ENCODE measurements at places on chromosomes 3 and 15.

DNA sequence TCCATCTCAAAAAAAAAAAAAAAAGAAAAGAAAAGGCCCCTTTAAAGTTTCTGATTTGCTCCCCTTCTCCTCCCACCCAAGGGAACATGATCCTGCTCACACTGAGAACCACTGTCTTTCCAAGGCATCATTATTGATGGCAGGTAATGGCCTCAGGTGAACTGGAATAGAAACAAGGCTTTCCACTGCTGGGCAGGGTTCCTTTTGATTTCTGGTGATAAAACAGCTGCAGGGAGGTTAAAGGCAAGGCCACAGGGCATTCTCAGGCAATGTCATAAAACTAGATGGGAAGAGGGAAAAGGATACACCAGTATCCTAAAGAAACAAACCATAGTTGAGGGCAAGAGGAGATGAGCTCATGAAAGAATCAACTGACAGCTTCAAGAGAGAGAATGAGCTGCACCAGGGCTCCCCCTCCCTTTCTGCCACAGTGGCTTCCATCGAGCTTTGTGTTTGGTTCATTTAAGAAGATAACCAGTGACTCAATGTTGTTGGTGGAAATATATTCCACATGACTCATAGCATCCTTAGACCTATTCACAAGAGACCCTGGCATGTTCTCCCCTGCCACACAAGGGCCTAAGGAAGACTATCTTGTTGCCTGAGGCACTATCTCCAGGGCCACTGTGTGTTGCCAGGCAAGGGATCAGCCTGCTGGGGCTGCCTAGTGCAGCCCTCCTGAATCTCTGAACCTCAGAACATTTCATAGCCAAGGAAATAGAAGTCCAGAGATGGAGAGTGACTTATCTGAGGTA lies 86.4 kb downstream of the WDR76 start:
- H3K27me3 ChIP-seq, result peaks cover 4% of the 10 kb centered on the region
- H3K4me1 ChIP-seq, result no peaks in the 10 kb centered on the region
- DNase-seq, result no peak
- no peak overlapping the region for H3K27ac ChIP-seq
- no peaks in the 10 kb centered on the region for H3K36me3 ChIP-seq

DNA sequence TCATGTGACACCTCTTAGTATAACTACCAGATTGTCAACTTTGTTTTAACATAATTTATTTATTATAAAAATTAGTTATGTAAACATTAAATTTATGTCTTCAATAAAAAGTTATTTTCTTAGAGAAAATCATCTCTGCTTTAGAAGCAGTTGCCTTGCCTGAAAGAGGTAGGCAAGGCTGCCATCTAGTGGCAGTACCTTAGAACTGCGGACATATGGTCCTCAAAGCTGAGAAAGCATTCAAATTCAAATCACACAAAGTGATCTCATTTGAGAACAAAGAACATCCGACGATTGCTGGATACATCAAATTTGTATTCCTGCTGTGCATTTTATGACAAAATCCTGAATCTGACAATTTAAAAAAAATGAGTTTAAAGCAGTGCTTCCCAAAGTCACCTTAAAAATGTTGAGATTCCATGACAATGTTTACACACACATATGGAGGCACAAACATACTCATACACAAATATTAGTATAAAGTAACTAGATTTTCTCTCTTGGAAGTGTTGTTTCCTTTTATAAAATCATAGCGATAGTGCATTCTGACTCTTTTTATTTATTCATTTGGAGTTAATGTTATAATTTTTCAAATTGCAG lies 617.4 kb downstream of the CADM2 start:
- H3K4me1 ChIP-seq, result no peaks in the 10 kb centered on the region
- H3K36me3 ChIP-seq, result no peaks in the 10 kb centered on the region

DNA sequence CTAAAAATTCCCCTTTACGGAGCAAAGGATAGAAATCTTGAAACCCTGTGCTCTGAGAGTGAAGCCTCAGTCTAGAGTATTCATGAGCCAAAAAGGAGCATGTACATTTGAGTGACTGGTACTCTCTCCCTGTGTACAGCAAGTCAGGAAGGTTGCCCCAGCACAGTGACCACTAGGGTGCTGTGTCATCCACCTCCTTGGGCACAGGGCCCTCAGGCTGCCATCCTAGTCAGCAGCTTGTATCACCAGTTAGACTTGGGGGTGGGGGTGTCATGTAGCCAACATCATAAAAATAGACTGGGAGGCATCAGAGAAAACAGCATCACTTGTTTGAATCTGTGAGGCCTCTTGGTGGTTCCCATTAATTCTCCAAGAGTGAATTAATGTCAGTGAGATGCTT lies 12.0 kb downstream of the NME9 start:
- H3K4me3 ChIP-seq, result no peak overlapping the region
- no peaks in the 10 kb centered on the region for H3K36me3 ChIP-seq
- no peak for DNase-seq
- no peak overlapping the region for H3K27ac ChIP-seq
- peaks cover 1% of the 10 kb centered on the region for H3K27me3 ChIP-seq

- no peaks in the 10 kb centered on the region for H3K27me3 ChIP-seq
- DNase-seq, result no peak
- H3K36me3 ChIP-seq, result peaks cover 8% of the 10 kb centered on the region
Measured at GRCh38 chr3:37997342-37997741, 6.8 kb downstream of the VILL start.

DNA sequence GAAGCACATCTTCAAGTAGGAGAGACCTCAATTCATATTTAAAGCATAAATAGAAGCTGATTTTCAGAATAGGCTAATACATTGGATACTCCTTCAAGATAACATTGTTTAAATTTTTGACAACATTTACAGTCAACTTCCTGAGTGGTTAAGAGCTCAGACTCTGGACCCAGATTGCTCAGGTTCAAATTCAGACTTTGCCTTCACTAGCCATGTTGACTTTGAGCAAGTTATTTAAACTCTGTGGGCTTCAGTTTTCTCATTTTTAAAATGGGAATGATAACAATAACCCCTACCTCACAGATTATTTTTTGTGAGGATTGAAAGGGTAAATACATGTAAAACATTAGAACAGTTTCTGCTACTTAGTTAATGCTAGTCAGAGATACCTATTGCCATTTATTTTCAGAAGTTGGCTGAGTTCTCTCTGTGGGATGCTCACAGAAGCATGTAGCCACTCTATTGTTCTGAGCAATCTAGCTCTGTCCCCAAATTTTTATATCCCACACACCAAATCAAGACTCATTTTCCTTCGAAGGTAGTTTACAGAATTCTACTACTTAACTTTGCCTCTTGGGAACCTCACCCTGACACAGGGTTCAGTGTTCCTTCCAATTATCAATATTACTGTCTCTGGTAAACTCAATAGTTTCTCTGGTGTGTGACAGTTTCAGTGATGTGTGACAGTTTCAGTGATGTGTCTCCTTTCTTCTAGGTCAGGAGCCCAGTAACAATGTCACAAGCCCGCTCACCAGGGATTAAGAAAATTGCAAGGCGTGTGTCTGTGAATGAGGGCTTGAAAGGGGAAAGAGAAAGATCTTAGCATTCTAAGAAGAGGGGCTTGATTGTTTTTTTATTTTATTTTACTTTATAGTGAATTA lies 79.4 kb upstream of the OSTN start:
- no peak for DNase-seq
- no peak overlapping the region for H3K27ac ChIP-seq
- H3K4me3 ChIP-seq, result no peak overlapping the region

DNA sequence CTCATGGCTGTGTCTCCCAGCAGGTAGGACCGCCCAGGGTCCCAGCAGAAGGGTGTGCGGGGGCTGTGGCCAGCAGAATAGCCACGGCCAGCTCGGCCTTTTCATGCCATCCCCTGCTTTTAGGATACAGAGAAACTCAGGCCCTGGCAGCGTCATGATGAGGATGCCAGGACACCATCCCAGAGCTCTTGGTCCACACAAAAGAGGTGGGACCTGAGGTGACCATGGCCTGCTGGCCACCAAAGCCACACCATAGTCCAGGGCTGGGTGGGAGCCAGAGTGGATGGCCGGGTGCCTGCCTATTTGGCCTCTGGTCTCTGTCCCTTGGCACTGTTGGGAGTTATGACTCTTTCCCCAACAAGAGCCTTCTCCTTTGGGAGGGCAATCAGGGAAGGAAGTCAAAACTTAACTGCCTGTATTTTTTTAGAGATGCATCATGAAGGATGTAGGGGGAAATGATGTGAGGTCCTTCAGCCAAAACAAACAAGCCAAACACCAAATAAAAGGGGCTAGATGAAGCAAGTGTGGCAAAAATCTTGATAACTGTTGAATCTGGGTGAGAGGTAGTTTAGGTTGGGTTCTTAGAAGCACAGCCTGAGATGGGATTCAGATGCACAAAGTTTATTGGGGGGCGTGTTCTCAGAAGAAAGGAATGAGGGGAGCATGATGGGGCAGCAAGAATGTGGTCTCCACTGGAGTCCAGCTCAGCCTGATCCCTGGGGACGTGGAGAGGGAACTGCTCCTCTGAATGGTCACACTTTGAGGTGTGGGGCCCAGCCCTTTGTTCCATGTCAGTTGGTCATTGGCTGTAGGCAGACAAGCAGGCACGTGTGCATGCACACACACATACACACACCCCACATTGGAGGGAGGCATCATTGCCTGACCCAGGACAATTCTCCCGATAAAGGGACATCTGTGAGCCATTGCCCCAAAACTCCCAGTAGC lies 33.2 kb downstream of the SMAD6 start:
- no peak overlapping the region for H3K4me3 ChIP-seq
- H3K27ac ChIP-seq, result no peak overlapping the region
- H3K4me1 ChIP-seq, result no peaks in the 10 kb centered on the region
- DNase-seq, result no peak
- peaks cover 1% of the 10 kb centered on the region for H3K27me3 ChIP-seq
- no peaks in the 10 kb centered on the region for H3K36me3 ChIP-seq

- no peak overlapping the region for H3K4me3 ChIP-seq
- H3K27ac ChIP-seq, result no peak overlapping the region
- H3K4me1 ChIP-seq, result peaks cover 26% of the 10 kb centered on the region
- DNase-seq, result no peak
- H3K27me3 ChIP-seq, result no peaks in the 10 kb centered on the region
- no peaks in the 10 kb centered on the region for H3K36me3 ChIP-seq
Measured at GRCh38 chr15:63987796-63988378, 58.4 kb downstream of the DAPK2 start.

DNA sequence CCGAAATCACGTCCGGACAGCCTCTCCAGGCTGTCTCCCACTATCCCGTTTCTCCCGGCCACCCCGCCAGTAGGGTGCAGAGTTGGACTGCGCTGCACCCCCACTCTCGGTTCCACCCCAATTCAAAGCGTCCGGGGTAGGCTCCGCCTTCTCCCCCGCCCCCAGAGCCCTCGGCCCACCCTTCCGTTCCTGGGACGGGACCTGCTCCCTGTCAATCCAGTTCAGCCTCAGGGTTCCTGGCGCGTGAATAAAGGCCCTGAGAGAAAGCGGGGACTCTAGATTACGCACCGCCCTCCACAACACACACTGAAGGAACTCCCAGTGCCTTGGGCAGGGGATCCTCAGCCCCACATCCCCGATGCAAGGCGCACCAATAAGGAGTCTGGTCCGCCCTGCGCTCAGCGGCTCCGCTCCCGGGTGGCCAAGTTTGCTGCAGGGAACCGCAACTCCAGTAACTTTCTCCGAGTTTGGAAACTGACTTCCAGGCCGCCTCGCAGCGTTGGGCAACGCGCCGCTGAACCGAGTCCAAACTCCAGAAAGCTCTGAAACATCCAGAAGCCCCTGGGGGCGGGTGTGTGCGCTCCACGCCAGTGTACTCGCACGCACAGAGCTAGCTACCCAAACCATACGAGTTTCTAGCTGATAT lies 1.9 kb downstream of the ADAMTS9 start:
- no peak overlapping the region for H3K27ac ChIP-seq
- peaks cover 9% of the 10 kb centered on the region for H3K4me1 ChIP-seq
- peaks cover 69% of the 10 kb centered on the region for H3K27me3 ChIP-seq
- H3K4me3 ChIP-seq, result no peak overlapping the region
- H3K36me3 ChIP-seq, result no peaks in the 10 kb centered on the region

- no peaks in the 10 kb centered on the region for H3K4me1 ChIP-seq
- no peaks in the 10 kb centered on the region for H3K27me3 ChIP-seq
- H3K4me3 ChIP-seq, result no peak overlapping the region
- H3K27ac ChIP-seq, result no peak overlapping the region
- no peaks in the 10 kb centered on the region for H3K36me3 ChIP-seq
Measured at GRCh38 chr15:49492151-49492550, 69.1 kb downstream of the FGF7 start.

DNA sequence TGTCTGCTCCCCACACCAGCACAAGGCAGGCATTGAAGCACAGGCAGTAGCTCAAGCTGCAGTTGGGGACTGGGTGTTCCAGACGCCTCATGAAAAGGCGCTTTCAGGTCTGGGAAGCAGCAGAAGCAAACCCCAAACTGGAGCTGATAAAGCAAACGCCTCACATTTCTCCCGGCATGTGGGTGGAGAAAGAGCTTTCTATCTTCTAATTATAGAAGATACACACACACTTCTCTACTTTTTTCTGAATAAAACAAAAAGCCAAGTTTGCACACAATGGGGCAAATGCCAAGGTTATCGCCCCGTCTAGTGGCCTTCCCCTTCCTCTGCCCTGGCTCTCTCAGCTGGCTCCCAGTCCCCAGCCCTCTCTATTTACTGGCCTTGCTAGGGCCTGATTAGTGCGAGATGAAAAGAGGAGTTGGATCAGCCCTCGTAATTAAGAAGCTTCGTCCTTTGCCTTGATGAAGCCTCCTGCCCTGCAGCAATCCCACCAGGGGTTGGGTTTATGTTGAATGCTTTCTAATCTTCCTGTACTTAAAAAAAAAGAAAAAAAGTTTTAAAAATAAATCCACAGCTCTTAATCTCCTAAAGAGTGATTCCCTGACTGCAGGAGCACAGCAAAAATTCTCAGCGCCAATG lies 120.2 kb downstream of the MEGF11 start:
- H3K36me3 ChIP-seq, result no peaks in the 10 kb centered on the region
- H3K4me1 ChIP-seq, result peaks cover 8% of the 10 kb centered on the region
- peaks cover 1% of the 10 kb centered on the region for H3K27me3 ChIP-seq
- H3K4me3 ChIP-seq, result no peak overlapping the region
- no peak for DNase-seq

GRCh38 chr3:46416811-46417510 lies 9.9 kb downstream of the CCRL2 start:
- peaks cover 21% of the 10 kb centered on the region for H3K4me1 ChIP-seq
- H3K4me3 ChIP-seq, result no peak overlapping the region
- no peak overlapping the region for H3K27ac ChIP-seq
- no peak for DNase-seq

- peaks cover 2% of the 10 kb centered on the region for H3K27me3 ChIP-seq
- H3K36me3 ChIP-seq, result no peaks in the 10 kb centered on the region
- H3K27ac ChIP-seq, result no peak overlapping the region
- H3K4me1 ChIP-seq, result peaks cover 7% of the 10 kb centered on the region
Measured at GRCh38 chr3:51962854-51963530, 4.3 kb downstream of the PCBP4 start.
